Activated T-cell treated with anti-CD3 and anti-CD28 coated beads, Interleukin-2, amount 50 U/mL, for 72 hours (primary cell): ENCODE measurements at places on chromosomes 6 and 20. TPM values are rescaled to one million over a fixed set of nuclear protein-coding genes. Genes with fewer than 3 reads are reported as not detected.

PTGIS gene
- total RNA-seq = 6.3 TPM

TREM2 gene
- not detected for total RNA-seq

IPCEF1 gene
- total RNA-seq = 20.4 TPM

ZHX3 gene
- total RNA-seq = 11.5 TPM

GNMT gene
- total RNA-seq = 0.69 TPM

OR2J3 gene
- total RNA-seq = not detected

SIGLEC1 gene
- total RNA-seq = 0.02 TPM

SLC17A9 gene
- 10.2 TPM for total RNA-seq

RSPH9 gene
- total RNA-seq = not detected

FOXF2 gene
- not detected for total RNA-seq

PSMG4 gene
- 29.1 TPM for total RNA-seq

CLPSL2 gene
- total RNA-seq = not detected

TRIM31 gene
- not detected for total RNA-seq

AIF1 gene
- 98.1 TPM for total RNA-seq

MAP1LC3A gene
- total RNA-seq = 5.2 TPM

BHLHE23 gene
- not detected for total RNA-seq

OR2H2 gene
- total RNA-seq = not detected

OPRM1 gene
- not detected for total RNA-seq

CALHM4 gene
- total RNA-seq = not detected

ZFAND3 gene
- 93.9 TPM for total RNA-seq
